Neural crest cell (in vitro differentiated cells): ENCODE measurements at places on chromosomes 1 and 21. TPM values are rescaled to one million over a fixed set of nuclear protein-coding genes. Genes with fewer than 3 reads are reported as not detected.

KRTAP19-5 gene
- total RNA-seq: not detected in 2 replicates

GRCh38 chr1:160256396-160257046, 5.8 kb downstream of the DCAF8 start:
- peaks cover 35% of the 10 kb centered on the region for H3K4me1 ChIP-seq
- peak overlapping the region; percentile 2 for H3K4me3 ChIP-seq
- no peak for DNase-seq
- H3K27ac ChIP-seq: no peak overlapping the region

DNA sequence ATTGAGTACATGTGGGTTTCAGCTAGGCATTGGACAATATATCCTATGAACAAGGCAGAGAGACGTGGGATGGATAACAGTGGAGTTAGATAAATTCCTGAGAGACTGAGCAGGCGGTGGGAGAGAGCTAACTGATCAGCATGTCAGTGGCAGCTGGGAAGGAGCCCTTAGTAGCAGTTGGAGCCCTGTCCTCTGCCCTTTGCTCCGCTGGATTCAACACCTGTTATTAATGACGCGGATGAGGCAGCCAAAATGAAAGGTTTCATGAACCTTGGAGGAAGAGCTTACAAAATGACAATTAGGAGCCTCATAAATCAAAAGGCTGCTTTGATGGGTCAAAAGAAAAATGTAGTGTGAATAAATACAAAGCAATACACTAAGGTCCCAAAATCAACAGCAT, 16.1 kb downstream of the UBIAD1 start:
- H3K27ac ChIP-seq: no peak overlapping the region
- no peaks in the 10 kb centered on the region for H3K27me3 ChIP-seq
- H3K4me1 ChIP-seq: peaks cover 21% of the 10 kb centered on the region
- no peak for DNase-seq
- no peak overlapping the region for H3K4me3 ChIP-seq

DNA sequence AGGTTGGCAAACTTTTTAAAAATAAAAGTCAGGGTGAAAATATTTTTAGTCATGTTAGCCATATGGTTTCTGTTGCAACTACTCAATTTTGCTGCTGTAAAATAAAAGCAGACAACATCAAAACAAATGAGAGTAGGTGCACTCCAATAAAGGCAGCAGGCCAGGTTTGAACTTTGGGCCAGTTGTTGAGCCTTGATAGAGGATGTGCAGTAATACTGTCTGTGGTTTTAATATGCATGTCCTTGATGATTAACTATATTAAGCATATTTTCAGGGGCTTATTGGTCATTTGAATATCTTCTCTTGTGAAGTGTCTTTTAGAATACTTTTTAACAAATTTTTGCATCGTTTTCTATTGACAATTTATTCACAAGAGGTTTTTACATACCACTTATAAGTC, 1399.9 kb upstream of the B3GALT2 start:
- H3K4me1 ChIP-seq: no peaks in the 10 kb centered on the region
- H3K27ac ChIP-seq: no peak overlapping the region
- no peaks in the 10 kb centered on the region for H3K27me3 ChIP-seq
- H3K36me3 ChIP-seq: peaks cover 3% of the 10 kb centered on the region
- H3K4me3 ChIP-seq: no peak overlapping the region
- DNase-seq: no peak

DNA sequence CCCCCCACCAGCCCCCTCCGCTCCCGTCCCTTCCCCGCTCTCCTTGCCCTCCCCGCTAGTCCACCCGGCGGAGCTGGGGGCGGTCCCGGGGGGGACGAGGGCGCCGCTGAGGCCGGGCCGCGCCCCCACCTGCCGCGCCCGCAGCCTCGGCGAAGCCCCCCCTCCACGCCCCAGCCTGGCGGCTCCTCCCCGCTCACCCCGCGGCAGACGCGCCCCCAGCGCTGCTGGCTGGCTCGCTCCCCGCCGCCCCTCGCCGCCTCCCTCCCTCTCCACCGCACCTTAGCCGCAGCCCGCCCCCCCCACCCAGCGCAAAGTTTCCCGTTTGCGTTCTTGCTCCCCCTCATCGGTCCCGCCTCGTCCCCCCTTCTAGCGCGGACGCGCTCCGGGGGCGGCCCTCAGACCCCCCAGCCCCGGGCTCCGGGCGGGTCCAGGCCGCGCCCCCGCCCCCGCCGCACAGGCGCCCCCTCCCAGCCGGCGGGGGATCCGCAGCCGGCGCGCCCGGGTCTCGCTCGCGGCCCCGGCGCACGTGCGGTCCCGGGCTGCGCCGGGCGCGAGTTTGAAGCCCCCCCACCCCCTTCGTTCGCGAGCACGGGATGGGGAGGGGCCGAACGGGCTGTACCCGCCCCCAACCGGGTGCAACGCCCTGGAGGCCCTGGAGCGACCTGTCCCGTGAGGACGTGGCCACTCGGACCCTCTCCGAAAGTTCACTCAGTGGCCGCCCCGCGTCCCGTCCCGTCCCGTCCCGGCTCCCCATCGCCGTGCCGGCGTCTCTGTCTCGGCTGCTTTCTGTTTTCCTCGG, 623 bp downstream of the PTPRF start:
- peak; percentile 28 for DNase-seq
- H3K4me3 ChIP-seq: peak overlapping the region; percentile 93
- peaks cover 18% of the 10 kb centered on the region for H3K27me3 ChIP-seq
- H3K4me1 ChIP-seq: peaks cover 40% of the 10 kb centered on the region

DNA sequence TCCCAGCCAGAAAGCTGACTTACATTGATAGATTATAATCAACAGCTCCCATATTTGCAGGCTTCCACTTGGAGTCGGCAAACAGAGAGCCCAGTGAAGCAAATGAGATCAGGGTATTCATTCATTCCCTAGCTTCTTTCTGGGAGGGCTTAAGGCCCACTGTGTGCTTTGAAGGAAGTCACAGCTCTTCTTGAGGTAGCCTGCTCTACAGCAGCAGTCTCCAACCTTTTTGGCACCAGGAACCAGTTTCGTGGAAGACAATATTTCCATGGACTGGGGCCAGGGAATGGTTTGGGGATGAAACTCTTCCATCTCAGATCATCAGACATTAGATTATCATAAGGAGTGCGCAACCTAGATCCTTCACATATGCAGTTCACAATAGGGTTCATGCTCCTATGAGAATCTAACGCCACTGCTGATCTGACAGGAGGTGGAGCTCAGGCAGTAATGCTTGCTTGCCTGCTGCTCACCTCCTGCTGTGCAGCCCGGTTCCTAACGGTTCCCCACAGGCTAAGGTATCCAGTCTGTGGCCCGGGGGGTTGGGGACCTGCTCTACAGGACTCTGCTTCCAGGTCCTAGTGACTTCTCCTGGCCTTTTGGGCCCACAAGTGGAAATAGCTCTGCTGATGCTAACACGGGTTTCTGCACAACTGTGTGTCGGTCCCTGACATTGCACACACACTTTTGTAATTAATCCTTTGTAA, 13.7 kb upstream of the ADAM30 start:
- no peak for DNase-seq
- no peaks in the 10 kb centered on the region for H3K4me1 ChIP-seq
- no peak overlapping the region for H3K27ac ChIP-seq
- no peak overlapping the region for H3K4me3 ChIP-seq
- H3K36me3 ChIP-seq: peaks cover 16% of the 10 kb centered on the region

GRCh38 chr1:100354971-100355394, 2.7 kb downstream of the CDC14A start:
- H3K4me1 ChIP-seq: peaks cover 54% of the 10 kb centered on the region
- no peak for DNase-seq
- peak overlapping the region; percentile 52 for H3K27ac ChIP-seq
- H3K27me3 ChIP-seq: peaks cover 2% of the 10 kb centered on the region
- peak overlapping the region; percentile 97 for H3K4me3 ChIP-seq
